CD4-positive, alpha-beta T cell treated with Interferon gamma for 1 hour (primary cell): ENCODE measurements at places on chromosomes 4 and X.
A peak's percentile ranks its signal among the peaks of the same experiment; 100 is the strongest.

- peak; percentile 74 for DNase-seq
Observed at GRCh38 chr4:102625232-102625930, 124.2 kb downstream of the NFKB1 start.

DNA sequence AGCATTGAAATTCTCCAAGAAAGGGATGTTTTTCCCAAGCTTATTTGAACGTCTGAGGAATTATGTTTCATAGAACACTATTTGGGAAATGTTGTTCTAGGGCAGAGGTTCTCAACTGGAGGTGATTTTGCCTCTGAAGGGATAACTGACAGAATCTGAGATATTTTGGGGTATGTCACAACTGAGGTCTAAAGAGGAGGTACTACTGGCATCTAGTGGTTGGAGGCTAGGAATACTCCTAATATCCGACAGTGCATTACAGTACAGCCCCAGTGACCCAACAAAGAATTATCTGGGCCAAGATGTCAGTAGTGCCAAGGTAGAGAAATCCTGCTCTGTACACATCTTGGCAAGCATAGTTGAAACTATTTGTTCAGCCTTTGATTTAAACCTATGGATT, 6.4 kb downstream of the HSPA4L start:
- DNase-seq, result no peak

DNA sequence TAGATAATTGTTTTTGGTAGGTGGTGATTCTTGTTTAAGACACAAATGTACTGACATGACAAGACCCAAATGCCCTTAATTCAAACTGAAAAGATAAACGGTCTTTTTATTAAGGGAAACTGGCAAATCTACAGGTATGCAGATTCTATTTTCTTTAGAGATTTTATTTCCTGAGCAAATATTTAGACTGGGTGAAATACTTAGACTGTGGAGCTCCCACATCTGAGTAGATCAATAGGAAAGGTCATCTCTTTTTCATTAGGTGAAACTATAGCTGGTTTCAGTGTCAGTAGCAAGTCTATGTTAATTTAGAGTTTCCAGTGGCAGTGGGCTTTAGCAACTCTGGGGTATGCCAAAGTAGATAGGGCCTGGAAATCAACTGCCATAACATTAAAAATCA, 446.7 kb downstream of the FSTL5 start:
- DNase-seq, result no peak

- DNase-seq, result no peak
Observed at GRCh38 chrX:24601858-24602257, 45.3 kb downstream of the PCYT1B start.

- DNase-seq, result no peak
Observed at GRCh38 chrX:110042496-110042895, 39.6 kb downstream of the TMEM164 start.

- no peak for DNase-seq
Observed at GRCh38 chr4:98539741-98540140, 118.7 kb downstream of the TSPAN5 start.

DNA sequence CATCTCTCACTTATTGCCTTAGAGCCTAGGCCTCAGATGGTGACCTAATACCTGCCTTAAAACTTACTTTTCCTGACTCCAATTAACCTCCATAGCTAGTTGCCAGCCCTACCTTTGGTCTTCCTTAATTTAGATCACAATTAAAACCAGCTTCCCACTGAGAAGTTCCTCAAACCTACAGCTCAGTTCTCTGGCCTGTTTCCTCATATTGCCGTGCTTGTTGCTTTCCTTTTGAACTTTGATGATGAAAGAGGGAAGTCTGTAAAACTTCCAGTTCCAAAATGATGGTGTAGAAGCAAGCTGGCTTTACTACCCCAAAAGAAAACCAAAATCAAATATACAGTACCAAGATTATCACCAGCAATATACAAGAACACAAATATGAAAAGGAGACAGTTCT, 28.9 kb upstream of the CAMK2D start:
- no peak for DNase-seq

DNA sequence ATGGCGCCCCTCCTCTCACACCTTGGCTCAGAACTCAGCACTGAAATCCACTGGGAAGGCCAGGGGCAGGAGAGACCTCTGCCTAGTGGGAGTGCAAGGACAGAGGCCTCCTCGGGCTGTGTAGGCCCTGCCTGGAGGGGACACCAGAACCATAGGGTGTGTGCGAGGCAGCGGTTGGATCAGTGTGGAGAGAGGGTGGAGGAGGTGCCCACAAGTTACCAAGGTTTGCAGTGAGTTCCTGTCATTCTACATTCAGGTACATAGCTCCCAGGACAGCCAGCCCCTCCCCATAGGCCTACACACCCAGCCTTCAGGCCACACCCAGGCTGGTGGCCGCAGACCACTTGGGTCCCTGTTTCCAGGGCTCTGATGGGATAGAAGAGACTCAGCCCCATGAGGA, 19.2 kb upstream of the SPON2 start:
- no peak for DNase-seq

GRCh38 chr4:88054901-88055300, 47.5 kb downstream of the PKD2 start:
- no peak for DNase-seq

DNA sequence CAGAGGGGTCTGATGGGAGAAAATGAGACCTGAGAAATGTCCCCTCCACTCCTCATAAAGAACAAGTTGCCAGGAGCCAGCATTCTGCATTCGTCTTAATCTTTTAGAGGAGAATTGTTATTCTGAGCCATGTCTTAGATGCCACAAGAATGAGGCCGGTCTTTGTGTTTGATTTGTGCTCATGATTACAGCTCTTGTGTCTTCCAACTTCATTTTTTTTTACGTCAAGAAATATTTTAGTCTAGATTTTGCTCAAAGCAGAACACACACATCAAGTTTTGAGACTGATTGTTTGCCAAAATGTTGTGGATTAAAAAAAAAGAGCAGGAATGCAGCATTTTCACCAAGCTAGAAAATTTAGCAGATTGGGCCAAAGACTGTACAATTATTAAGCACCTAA, 130.6 kb upstream of the PITX2 start:
- no peak for DNase-seq

DNA sequence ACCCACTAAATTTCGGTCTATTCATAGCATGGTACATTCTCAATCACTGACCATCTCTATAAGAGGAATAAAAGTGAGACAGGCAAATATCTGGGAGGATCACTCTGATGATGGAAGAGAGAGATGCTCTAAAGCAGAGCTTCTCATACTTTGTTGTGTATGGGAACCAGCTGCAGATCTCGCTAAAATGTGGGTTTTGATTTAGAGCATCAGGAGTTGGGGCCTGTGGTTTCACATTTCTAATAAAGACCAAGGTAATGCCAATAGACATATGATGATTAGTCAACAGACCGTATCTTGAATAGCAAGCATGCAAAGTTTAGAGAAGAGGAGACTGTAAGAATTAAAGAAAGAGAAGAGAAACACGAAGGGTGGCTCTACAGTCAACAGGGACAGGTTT, 107.4 kb upstream of the FTHL17 start:
- DNase-seq, result no peak

DNA sequence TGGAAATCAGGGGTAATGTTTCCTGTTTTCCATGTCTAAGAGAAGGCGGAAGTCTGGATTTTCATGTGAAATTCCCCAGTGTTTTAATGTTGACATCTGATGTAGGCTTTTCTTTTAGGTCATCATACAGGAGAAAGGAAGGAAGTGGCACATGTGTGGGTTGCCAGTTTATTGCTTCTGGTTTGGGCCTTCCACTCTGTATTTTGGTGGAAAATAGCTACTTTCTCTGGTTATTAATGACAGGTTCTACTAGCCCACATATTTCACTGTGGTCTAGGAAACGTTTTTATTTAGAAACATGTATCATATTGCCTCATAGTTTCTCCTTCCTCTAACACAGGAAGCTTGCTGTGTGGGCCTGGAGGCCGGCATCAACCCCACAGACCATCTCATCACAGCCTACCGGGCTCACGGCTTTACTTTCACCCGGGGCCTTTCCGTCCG, 7.2 kb downstream of the PDHA1 start:
- DNase-seq, result no peak

DNA sequence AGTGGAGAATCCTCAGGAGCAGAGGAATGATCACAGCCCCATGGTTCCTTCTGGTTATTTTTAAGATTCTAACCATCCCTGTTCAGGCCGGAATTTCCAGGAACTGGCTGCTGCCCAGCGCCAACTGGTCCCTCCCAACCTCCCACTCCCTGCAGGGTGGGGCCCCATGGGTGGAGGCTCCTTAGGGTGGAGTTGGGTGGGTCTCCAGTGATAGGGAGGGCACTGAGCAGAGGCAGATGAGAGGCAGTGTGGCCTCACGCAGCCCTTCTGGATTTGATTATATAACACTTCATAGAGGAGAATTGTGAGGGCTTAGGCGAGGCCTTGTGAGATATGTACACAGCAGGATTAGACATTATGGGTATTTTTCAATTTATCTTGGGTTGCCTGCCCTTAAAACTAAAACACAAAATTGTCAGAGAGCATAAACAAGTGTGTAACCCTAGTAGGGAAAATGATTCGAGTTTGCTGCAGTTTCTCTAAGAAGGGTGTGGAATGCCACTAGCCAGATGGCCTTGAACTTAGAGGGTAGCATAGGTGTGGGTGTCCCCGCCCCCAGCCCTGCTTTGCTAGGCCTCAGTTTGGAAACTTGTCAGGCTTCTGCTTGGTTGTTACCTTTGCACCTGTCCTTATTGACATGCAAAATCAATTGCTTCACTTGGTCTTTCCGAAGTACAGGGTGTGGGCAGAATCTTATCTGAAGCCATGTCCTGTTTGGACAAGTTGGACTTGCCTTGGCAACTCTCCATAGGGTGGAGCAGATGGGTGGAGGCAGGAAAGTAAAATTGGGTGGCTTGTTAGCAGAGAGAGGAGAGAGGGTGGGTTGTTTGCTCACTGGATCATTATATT, 9.4 kb downstream of the KLF3 start:
- no peak for DNase-seq

DNA sequence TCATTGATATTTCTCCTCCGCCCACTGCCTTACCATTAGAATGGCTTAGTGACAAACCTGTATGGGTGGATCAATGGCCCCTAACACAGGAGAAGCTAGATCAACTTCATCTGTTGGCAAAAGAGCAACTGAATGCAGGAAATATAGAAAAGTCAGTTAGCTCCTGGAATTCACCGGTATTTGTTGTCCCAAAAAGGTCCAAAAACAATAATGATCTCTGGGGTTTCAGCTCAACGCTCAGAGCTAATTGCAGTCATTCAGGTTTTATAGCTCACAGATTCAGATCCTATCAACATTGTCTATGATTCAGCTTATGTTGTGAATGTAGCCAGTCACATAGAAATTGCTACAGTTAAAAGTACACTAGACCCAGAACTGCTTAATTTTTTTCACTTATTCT, 124.0 kb upstream of the ZCCHC13 start:
- no peak for DNase-seq

GRCh38 chr4:184143770-184144564, 73.7 kb downstream of the ENPP6 start:
- no peak for DNase-seq

DNA sequence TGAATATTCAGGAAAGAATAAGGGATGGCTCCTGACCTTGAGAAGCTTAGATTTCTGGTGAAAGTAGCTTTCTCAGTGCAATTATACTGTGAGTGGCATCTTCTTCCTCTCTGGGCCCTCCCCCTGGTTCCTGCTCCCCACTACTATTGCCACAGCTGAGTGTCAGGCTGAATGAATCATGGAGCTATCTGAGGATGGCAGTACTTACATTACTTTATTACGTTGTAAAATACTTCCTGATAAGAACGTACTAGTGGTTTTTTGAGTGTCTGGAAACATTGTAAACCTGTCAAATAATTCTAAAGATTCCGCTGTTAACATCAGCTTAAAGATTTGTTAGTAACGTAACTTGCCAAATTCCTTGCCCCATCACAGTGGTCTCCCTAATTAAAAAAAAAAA, 36.2 kb downstream of the ARHGAP10 start:
- DNase-seq, result peak; percentile 29

- DNase-seq, result no peak
Observed at GRCh38 chr4:48746608-48747362, 33.3 kb downstream of the FRYL start.

GRCh38 chr4:37935026-37935425, 25.2 kb upstream of the PTTG2 start:
- no peak for DNase-seq

GRCh38 chrX:107632346-107632745, 4.0 kb downstream of the PRPS1 start:
- DNase-seq, result no peak

DNA sequence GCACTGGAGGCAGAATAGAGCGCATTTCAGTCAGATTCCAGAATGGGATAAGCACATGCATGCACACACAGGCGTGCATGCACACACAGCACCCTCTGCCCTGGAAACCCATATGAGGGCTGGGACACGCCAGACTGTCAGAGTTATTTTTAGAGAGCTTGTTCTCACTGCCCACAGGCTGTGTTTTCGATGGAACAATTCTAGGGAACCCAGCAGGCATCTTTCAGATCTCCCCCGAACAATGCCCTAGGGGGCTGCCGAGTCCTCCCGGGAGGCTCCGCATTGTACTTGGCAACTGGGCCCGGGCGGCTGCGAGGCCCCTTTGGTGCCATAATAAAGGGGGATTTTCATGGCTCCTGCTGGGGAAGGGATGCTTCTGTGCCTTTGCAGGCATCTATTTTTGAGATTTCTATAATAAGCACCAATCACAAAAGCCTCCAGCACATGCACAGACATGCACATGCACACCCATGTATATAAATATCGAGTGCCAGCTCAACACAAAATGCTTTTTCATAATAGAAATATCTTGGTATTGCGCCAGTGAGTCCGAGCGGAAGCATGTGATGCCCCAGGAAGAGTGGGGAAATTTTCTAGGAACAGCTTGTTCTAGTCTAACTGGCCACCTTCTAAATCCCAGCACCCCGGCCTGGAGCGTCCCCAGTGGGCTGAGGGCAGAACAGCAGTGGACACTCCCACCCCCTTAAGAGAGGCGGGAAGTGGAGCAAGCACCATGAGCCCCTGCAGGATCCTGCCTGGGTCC, 88.5 kb downstream of the PHKA2 start:
- DNase-seq, result no peak

- no peak for DNase-seq
Observed at GRCh38 chr4:54384563-54384962, 155.5 kb downstream of the PDGFRA start.
